ENCODE measurements at places on chromosomes 7 and 10.

DNA sequence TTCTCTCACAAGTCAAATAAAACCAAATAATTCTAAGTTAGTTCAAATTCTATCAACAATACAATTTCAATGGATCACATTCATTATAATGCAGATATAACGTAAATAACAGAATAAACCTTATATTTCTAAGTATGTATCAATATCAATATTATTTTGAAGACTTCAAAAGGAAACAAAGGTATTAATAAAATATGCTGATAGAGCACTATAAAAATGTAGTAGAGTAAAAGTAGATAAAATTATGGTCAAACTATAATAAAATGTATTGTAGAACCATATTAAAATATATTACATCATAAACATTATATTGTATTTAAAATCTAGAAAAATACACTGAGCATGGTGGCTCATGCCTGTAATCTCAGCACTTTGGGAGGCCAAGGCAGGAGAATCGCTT lies 23.5 kb upstream of the NRCAM start:
- DNase-seq, result no peak

DNA sequence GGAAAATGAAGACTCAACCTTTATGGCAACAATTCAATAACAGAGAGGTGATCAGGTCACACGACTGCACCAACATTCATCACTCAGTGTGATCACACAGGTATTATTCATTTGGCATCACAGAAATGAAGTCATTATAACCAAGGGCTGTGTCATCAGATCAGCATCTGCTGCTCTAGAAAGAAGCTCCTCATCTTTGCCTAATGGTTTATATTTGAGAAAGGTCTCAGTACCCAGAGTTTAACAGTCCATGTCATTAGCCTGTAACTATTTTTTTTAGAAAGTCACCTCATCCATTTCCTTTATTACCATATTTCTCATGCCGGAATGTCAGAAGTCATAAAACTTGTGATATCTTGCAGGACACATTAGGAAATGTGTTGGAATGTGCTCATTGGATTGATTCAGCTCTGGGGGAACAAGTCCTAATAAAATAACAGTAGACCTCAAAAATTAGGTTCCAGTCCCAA lies 45.1 kb upstream of the PRKG1 start:
- DNase-seq, result no peak

GRCh38 chr10:86857128-86857721 lies 100.2 kb downstream of the MMRN2 start:
- no peak for DNase-seq

DNA sequence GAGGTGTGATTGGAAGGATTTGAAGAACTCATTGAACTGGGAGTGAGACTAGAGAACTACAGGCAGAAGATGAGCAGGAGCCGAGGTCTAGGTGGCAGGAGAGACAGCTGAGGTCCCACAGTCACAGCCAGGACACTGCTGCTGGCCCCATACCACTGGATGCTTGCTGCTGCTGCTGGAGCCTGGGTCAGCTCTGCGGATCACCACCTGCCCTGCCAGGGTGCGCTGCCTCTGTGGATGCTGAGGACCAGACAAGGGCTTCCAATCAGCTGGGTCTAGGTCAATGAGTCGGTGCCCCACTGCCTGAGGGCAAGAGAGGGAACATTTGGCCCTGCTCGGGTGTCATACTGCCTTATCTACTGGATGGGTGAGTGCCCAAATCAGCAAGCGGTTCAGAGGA lies 94.4 kb downstream of the FRMD4A start:
- DNase-seq, result no peak

DNA sequence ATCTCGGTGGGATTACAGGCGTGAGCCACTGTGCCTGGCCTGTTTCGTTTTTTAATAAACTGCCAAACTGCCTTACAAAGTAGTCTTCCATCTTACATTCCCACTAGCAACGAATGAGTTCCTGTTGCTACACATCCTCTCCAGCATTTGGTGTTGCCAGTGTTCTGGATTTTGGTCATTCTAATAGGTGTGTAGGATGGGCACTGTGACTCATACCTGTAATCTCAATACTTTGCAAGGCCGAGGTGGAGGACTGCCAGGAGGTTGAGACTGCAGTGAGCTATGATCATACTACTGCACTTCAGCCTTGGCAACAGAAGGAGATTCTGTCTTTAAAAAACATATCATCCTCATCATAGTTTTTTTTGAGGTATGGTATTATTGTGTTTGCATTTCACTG lies 21.4 kb upstream of the RSBN1L start:
- DNase-seq, result no peak

- DNase-seq, result no peak
Observed at GRCh38 chr7:142513178-142513955, 235.9 kb upstream of the PRSS1 start.

- DNase-seq, result no peak
Observed at GRCh38 chr10:61000769-61001730, 57.1 kb upstream of the RHOBTB1 start.

DNA sequence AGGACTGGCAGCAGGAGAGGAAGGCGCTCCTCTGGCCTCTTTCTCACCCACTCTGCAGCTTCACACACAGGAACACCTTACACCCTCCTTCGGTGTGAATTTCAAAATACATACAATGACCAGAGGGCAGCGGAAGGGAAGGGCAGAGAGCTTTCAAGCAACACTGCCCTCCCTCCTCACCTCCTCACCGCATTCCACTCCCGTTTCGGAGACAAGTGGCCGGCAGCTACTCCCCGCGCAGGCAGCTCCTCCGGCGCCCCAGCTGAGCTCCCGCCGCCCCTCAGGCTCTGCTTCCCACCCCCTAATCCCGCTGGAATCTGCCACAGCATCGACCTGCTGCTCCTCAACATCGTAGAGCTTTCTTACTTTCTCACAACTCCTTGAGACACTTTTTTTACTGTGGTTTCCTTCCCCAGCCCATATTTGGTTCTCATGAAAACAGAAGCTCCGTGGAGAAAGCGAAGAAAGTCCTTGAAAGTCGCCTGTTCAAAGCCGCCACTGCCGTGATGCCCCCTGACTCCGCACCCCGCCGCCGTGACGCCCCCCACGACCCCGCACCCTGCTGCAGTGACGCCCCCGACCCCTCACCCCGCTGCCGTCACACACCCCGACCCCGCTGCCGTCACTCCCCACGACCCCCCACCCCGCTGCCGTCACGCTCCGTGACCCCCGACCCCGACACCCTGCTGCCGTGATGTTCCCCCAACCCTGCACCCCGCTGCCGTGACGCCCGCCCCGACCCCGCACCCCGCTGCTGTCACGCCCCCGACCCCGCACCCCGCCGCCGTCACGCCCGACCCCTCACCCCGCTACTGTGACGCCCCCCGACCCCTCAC lies 14.6 kb upstream of the GPER1 start:
- DNase-seq, result no peak

GRCh38 chr10:100878291-100878910 lies 34.4 kb upstream of the SLF2 start:
- no peak for DNase-seq

GRCh38 chr7:106915407-106915806 lies 50.3 kb downstream of the PIK3CG start:
- no peak for DNase-seq

- DNase-seq, result no peak
Observed at GRCh38 chr7:129055294-129055816, 444 bp upstream of the TNPO3 start.

DNA sequence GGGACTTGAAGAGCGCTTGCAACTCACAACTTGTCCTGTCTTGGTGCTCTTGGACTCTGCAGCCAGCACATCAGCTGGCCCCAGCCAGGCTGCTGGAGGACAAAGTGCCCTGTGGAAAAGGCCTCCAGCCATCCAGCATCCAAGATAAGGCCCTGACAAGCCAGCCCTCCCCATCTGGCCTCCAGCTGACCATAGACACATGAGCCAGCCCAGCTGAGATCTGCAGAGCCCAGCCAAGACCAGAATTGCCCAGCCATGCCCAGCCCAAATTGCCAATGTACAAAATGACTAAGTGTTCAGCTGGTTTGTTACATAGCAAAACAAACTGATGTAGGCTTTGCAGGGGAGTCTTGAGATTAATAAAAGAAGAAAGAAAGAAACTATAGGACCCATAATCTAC lies 36.0 kb upstream of the FRMD4A start:
- DNase-seq, result no peak

- no peak for DNase-seq
Observed at GRCh38 chr7:47528471-47528870, 53.4 kb downstream of the TNS3 start.

- DNase-seq, result no peak
Observed at GRCh38 chr7:54161621-54162020, 380.6 kb upstream of the VSTM2A start.

DNA sequence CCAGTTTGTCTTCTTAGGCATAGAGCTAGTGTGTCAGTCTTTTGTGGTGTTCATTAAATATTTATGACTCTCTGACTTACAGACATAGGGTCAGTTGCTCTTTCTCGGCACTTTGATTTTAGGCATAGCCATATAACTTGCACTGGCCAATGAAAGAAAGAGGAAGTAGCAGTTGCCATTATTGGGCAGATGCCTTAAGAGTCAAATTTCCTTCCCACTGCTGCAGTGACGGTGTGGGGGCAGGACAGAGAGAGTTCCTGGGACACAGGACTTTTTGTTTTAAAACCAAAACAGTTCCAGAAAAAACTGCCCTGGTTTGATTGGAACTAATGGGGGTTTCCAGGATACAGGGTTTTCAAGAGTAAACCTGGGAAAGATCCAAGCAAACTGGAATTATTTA lies 60.2 kb upstream of the PHF14 start:
- DNase-seq, result no peak

DNA sequence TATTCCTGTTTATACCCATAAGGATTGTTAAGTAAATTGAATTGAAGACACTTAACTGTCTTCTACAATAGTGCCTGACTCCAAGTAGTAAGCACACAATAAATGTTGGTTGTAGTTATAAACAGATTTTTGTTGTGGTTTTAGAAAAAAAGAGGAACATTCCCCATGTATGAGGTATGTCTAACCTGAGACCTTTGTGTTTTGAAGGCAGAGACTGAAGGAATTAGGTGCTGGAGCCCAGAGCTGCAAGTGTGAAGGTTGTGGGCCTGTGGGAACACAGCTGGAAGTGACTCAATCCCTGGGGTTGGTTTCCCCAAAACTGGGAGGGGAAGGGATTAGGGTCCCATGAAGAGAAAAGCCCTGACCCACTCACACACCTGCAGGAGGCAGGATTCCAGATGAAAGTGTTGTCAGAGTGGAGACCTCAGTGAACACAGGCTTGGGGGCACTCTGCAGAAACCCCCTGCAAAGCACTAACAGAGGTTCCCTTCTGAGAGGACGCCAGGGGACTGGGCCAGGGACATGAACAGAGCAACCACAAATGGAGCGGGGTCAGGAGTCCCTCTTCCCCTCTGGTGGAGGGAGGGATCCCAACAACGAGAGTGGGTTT lies 265.1 kb upstream of the KLF14 start:
- DNase-seq, result no peak

- no peak for DNase-seq
Observed at GRCh38 chr10:360653-361052, 225.4 kb downstream of the ZMYND11 start.

- DNase-seq, result no peak
Observed at GRCh38 chr10:24882047-24882698, 70.2 kb downstream of the PRTFDC1 start.

DNA sequence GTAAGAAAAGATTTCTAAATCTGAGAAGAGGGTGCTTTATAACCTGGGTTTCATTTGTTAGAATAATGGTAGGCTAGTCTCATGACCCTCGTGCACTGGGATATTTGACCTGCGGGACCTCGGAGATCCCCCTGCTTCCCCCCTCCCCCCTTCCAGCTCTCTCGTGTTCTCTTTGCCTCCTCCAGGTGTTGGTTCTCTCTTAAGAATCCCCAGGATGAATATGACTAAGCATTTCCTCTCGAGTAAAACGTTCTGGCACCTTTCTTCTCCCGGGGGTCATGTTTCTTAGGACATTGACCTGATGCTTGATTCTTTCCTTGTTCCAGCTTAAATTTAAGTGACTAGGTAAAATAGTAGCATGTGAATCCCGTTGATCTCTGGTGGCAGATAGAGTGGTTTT lies 71.2 kb downstream of the SHH start:
- DNase-seq, result no peak

DNA sequence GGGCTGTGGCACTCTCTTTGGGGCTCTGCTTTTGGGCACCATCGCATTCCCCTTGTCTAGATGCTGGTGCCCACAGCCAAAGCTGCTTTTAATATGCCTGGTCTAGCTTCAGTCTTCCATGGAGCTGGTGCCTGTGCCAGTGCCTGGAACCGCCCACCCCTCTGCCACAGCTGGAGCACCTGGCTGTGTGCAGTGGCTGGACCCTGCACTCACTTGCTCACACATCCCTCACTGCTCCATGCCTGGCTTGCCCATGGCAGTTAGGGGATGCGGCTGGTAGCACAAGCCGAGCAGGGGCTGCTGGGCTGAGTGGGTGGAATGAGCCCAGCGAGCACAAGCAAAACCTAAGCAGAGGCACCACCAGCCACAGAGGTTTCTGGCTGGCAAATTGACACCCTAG lies 1145.9 kb upstream of the LRRTM3 start:
- no peak for DNase-seq

DNA sequence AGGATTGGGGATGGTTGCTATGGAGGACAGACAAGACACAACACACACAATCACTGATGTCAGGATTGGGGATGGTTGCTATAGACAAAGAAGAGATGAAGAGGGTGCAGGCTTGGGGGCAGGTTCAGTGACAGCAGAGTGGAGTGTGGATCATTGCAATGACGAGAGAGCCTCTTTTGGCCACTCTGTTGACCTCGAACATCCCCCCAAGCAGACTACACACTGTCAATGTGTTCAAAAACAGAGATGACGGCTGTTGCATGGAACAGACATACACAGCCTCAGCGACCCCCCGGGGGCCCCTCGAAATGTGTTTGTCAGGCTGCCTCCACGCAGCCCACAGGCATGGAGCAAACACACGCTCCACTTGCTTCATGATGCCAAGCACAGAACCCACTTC lies 133.0 kb downstream of the PTPRN2 start:
- DNase-seq, result no peak

GRCh38 chr10:86251426-86251825 lies 115.2 kb downstream of the GRID1 start:
- DNase-seq, result no peak

- DNase-seq, result no peak
Observed at GRCh38 chr7:2166625-2167280, 66.0 kb downstream of the MAD1L1 start.

DNA sequence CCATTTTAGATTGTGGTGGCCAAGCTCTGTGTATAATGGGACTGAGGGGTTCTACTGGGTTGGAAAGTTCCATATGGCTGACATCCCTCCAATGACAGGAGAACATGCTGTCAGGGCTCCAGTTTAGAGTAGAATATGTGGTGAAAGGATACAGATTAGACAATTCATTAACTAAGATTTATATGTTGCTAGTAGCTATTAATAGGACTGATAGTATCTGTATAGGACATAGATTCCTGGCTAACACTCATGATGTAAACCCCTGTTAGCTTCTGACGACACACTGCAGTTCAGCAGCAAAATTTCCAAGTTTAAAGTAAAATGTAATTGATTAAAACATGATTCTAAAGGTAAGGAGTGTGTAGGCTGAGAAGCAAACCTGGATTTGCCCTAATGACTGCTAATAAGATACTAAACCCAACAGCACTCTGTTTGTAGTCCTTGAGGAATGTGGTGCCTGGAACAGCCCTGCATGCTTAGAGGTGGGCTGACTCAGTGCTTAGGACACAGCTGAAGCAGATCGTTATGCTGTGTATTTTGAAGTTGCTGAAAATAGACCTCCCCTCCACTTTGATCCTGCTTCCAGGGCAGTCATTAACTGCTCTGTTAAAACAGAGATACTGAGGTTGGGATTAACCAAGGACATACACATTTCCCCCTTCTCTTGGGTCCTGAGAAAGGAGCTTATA lies 1129.6 kb downstream of the SORCS3 start:
- no peak for DNase-seq

- DNase-seq, result no peak
Observed at GRCh38 chr7:129008645-129009414, 46.1 kb downstream of the TNPO3 start.

Measured in activated naive CD4-positive, alpha-beta T cell (primary cell).